Fibroblast of skin of left biceps (primary cell): ENCODE measurements at places on chromosomes 6 and 20.

GRCh38 chr6:168581706-168582105 is 140.7 kb downstream of the SMOC2 start:
- no peak for DNase-seq

DNA sequence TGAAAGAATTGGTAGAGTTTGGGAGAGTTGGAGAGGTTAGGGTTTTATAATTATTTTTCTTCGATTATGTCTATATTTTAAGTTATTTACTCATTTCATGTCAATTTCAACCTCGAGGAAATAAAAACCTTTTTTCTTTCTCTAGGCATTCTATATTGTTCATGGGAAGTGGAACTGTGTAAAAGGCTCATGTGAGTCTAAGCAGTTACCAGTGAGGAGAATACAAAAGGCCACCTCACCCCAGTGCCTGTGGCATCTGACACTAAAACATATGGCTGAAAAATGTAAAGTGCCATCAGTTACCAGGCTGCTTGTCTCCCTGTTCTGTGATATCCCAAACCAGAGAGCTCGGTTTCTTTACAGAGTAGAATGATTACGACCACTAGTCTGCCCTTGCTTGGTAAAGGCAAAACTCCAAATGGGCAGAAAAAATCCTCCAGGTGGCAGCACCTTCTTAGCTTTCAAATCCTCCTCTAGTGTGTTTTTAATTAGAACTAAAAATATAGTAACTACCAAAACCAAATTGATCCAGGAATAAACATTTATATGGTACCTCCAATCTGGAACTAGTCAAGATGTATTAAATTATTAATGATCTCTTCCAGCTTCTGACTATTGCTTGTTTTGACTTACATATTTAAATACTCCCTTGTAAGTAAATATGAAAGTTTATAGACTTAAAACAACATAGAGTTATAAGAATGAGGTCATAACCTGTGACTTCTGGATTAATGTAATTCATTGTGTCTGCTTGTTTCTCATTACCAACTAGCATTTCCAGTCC is 122.6 kb upstream of the MCHR2 start:
- peak; percentile 53 for DNase-seq

- no peak for DNase-seq
These were observed 131.9 kb downstream of the MAP3K7 start for GRCh38 chr6:90454836-90455427.

DNA sequence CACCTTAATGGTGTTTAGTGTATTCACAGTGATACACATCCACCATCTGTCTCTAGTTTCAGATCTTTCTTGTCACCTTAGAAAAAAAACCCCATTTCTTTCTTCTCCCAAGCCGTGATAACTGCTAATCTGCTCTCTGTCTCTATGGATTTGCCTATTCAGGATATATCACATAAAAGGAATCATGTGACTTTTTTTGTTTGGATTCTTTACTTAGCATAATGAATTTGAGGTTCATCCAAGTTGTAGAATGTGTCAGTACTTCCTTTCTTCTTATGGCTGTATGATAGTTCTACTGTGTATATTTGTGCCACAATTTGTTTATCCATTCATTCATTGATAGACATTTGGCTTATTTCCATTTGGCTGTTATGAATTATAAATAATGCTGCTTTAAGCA is 57.1 kb downstream of the ITCH start:
- DNase-seq = no peak

- DNase-seq = no peak
These were observed 37.2 kb upstream of the TFB1M start for GRCh38 chr6:155351273-155352129.

- peak; percentile 39 for DNase-seq
These were observed 16.6 kb downstream of the CRYBG1 start for GRCh38 chr6:106377061-106377540.

DNA sequence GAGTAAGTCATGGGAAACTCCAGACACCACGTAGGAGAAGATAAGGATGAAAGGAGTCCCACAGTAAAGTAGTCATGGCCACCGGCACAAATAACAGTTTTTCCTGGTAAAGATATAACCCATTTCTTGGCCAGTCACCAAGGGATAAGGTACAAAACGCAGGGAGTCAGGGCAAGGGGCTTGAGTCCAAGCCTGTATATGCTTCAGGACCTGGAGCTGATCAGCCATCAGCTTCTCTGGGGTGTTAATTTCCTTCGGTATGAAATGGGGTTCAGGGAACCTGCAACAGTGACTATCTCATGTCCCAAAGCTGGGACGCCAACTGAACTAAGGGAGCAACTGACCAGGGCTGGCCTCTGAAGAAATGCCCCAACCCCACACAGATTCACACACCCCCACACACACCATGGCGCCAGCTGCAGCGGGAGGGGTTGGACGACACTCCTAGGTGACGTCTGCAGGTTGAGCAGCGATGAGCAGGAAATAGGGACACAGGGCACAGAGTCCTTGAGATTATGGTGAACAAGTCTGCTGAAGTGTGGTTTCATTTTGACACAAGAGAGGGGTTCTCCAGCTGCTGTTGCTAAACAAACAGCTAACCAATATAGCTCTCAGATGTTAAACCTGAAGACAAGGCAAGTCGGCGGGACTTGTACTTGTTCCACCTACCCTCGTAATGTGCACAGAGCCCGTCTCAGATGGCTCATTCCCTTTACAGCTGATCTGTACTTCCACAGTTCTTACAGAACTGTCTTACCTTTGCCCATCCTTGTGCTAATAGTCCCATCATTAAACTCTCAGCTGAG is 7.4 kb upstream of the ADTRP start:
- no peak for DNase-seq

- no peak for DNase-seq
These were observed 108.8 kb upstream of the JARID2 start for GRCh38 chr6:15137086-15137485.

DNA sequence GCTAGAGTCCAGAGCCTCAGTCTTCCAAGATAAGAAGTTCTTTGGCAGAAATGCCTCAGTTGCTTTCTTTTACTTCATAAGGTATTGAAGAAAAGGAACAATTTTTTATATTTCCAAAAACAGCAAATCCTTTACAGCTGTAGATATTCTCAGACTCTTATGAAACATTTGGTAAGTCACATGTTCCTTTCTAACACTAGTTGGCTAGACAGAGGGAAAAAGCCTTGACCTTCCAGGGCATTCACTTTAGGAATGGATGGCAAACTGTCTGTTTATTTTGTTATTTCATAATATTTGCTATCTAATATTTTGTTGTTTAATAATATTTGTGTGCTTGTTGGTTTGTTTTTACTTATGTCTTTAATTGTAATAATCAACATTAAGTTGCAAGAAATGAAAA is 140.8 kb downstream of the PTPRK start:
- no peak for DNase-seq

DNA sequence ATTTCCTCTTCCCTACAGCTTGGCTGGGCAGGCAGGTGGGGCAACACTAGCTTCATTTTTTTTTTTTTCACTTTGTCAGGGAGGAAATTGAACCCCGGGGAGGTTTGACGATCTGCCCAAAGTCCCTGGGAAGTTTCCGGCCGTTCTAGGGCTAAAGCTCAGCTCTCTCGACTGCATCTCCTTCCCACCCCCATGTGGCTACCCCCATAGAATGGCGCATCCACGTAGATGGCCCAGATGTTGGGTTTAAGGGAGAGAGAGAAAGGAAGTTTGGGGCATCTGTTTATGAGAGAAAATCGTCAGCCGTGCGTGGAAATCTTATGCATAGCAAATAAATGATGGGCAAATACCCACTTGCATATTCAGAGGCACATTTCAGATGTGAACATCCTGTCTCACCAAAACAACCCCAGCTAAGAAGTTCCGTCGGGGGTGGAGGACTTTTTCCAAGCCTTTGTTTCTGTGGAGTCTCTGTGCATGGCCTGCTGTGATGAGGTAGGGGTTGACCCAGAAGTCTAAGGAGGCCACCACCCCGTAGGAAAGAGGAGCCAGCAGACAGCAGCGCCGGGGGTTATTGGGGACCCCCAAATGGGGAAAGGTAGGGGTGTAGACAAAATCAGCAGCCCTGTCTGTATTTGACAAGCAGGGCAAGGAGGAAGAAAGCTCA is 40.5 kb upstream of the ZNF831 start:
- no peak for DNase-seq
